Colonic mucosa (tissue), 4 donors: ENCODE measurements at places on chromosomes 2 and 18.

- DNase-seq: no peak
These were observed 1671.8 kb upstream of the DDX18 start for GRCh38 chr2:116142644-116143227.

- no peak for DNase-seq
These were observed 66.0 kb downstream of the STPG4 start for GRCh38 chr2:47089083-47089464.

DNA sequence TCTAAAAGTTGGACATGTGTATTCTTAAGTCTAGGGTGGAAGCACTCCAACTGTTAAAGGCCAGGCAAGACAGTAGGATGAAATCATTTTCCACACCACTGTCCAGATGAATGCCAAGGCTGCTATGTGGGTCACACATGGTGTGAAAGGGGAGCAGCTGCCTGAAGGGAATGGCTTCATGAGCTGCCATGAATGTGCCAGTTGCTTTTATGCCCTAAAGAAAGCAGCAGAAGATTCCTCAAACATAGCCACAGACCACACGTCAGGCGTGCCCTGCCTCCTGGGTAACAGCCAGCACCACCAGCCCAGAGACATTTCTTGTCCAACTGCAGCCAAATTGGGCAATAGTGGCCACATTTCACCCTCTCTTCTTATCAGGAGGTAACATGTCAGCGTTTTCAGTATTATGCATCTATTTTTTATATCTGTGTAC lies 130.2 kb downstream of the MTCL1 start:
- no peak for DNase-seq

DNA sequence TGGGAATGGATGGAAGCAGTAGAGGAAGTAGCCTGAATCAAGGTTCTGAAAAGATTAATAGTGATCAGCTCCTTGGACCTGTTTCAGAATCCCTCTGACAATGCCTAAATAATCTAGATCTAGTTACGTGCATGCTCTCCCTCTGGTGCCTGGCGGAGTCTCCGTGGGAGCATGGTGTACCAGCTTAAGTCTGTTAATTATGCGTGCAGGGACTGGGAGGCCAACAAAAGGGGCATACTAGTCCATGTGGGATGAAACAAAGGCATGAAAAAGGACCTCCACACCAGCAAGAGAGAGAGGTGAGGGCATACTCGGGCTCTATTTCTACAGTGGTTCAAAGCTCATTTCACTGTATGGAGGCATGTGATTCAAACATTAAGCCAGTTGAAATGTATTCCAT lies 200.3 kb downstream of the DPP4 start:
- no peak for DNase-seq

DNA sequence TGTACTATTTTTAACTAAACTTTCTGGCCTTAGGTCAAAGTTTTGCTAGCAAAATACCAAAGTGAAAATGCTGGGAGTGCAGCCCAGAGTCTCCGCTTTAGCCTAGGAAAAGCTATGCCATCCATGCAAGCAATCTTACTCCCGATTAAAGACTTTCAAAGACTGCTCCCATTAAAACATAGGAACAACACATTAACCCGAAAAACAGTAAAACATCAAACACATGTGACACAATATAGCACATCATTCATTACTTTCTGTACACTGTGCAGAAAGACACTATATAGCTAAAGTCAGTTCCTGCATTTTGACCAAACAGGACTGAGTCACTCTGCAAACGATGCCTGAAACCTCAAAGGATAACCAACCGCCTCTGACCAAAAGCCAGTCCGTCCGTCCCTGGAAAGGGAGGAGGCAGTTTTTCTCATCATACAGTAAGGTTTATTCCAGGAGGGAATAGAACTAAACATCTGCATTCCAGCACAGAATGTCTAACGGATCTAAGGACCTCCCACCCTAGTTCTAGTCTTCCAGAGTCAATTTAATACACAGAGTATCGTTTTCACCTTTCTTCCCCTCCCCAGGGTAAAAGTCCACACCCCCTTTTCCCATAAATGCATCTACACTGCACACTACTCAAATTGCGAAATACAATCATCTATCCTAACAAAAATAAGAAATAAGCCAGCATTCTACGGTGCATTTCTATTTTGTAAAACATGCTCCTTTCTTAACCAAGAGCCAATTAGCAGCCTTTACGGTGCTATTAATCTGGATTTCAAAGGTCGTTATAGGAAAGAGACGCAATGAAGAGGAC lies 1.7 kb downstream of the ROCK2 start:
- peak; percentile 68 for DNase-seq

DNA sequence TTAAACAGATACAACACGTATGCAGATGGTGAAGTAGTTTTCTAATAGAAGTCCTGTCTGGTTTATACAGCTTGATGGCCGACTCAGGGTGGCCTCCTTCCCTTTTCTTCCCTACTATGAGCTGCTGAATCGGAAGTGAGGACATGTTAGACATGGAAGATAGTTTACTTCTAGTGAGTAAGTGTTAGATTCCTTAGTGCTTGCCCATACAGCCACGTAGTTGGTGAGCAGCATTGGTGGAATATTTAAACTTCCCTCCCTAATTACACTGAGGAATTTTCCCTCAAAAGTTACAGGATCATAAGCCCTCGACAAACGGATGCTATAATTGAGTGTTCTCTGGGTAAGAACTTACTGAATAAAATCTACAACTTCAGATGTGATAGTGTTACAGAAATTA lies 52.1 kb downstream of the RHBDD1 start:
- DNase-seq: no peak

DNA sequence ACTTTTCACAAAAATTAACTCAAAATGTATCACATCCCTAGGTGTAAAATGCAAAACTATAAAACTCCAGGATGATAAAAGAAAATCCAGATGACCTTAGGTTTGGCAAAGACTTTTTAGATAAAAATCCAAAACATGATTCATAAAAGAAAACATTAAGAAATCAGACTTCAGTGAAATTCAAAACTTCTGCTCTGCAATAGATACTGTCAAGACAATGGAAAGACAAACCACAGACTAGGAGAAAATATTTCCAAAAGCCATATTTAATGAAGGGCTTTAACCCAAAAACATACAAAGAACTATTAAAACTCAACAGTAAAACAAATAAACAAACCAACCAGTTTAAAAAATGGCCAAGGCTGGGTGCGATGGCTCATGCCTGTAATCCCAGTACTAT lies 173.6 kb upstream of the SPOPL start:
- no peak for DNase-seq

DNA sequence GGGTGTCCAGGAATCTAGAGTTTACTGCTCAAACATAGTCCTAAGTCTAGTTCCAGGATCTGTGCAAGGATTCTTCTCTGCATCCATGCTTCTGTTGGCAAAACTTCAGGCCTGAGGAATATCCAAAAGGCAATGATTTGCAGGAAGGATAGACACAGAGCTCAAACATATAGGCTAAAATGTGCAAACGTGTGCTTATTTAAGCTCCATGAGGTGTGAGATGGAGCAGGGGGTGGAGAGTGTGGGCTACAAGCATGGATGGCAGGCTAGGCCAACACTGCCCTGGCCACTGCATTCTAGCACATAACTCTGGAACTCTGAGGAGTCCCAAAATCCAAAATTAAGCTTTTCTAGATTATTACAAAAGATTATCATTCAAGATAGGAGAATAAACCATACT lies 301.1 kb downstream of the PAX3 start:
- no peak for DNase-seq

DNA sequence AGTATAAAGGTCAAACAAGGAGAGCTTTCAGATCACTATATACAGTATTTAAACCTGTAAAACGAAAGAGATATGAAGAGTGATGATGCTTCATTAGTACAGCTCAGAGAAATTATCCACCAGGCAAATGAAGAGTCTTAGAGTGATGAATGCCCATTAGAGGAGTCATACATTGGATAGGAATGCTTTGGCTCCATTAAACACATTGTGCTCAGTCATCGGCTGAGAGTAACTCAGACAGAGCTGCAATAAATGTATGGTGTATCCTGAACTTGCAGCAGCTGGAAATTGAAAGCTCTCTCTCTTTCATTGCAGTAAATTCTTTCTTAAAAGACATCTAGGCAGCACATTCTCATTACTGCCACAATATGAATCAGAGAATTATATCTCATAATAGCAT lies 340.8 kb upstream of the SPHKAP start:
- DNase-seq: no peak

DNA sequence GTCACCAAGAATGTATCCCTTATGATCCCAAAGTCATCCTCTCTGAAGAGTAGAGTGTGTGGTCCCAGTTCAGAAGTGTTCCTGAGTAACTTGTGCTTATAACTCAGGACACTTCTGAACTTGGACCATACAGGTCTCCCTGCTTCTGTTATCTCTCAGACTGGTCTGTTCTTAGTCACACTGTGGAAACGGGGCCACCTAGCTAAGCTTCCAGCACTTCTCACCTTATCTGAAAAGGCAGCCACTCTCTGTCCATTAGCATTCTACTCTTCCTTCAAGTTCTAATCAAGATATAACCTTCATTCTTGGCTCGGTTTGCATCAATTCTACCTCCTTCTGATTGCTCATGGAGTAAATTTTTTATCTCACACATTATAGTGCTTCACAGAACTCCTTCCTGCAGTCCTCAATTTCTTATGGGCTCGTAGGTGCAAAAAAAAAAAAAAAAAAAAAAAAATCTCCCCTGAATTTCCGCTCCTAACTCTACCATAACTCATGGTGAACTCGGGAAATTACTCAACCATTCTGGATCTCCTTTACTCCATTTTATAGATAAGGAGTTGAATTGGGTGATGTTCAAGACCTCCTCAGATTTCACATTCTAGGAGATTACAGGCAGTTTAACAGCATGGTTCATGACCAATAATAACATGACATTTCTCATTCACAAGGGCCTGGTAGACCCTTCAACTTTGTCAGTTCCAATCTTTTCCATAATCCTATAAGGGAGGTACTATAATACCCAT lies 108.4 kb downstream of the TACR1 start:
- no peak for DNase-seq

DNA sequence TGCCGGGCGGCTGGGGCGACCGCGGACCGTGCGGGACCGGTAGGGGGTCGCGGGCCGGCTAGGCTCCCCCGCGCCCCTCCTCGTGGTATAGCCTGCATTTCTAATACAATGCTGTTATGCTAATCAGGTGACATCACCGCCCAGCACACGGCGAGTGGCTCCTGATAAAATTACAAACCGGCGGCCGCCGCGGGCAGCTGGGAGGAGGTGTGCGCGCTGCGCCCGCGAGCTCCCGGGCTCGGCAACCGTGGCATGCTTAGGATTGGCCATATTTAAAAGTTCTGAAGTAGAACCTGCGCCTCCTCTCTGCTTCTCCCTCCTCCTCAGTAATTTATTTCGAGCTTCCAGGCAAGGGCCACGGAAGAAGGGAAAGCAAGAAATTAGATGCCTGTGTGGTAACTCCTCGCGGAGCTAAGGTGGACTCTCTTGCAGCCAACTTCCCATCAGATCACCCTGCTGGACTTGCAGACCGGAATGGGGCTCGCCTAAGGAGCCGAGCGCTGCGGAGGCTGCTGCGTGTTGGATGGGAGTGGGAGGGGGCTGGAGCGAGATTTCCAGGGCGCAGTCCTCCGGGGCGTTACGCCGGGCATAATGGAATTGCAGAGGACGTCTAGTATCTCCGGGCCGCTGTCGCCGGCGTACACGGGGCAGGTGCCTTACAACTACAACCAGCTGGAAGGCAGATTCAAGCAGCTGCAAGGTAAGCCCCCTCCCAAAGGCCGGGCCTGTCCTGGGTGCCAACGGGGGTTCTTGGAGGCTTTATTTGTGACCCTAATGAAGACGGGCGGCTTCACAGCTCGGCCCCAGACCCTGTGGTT lies 102.3 kb downstream of the SPTBN1 start:
- peak; percentile 84 for DNase-seq

DNA sequence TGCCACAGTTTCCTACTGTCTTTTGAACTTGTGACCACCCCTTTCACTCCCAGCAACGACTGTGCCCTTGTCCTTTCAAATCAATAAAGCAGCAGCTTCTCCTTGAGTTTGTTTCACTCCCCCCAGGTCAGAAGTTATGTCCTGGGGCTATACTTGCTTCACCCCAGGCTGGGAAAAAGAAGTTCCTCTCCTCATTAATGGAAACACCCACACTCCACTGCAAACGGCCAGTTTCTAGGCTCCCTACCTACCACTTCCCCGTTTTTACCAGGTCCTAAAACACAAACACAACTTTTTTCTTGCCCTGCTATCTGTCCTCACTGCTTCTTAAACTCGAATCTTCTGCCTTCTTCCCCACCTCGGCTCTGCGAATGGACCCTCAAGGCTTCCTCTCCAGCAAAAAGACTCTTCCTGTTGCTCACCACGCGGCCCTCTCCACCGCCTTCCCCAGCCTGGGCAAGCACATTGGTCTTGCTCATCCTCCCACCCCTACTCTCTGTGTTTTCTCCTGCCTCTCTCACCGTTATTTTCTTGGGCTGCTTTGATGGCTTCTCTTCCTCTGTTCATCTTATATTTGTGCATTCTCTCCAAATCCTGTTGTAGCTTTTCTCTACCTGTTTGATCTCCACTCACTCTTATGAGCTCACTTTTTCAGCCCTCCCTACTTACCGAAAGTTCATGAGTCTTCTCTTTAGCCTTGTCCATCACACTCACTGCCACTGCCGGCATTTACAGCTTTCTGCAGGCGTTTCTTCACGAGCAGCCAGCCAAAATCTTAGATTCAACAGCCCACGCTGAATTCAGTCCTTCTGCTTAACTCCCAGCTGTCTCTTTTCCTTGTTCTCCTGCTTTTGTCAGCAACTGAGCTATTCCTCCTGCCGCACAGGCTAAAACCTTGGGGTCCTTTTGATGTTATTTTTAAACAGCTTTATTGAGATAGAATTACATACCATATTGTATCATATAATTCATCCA lies 7.0 kb upstream of the SP5 start:
- no peak for DNase-seq

GRCh38 chr2:10302479-10303180 lies at the start of gene HPCAL1:
Gene HPCAL1, plus strand, starts transcription at chr2:10302904. Its CDS starts 116,854 bp downstream, at chr2:10419758.
- DNase-seq: peak; percentile 92

- DNase-seq: no peak
These were observed 170.5 kb downstream of the NYAP2 start for GRCh38 chr2:225569995-225570394.

- no peak for DNase-seq
These were observed 326.1 kb upstream of the HS6ST1 start for GRCh38 chr2:128644718-128645256.

- peak; percentile 47 for DNase-seq
These were observed 166.0 kb downstream of the AGAP1 start for GRCh38 chr2:235659767-235660322.

GRCh38 chr2:157238296-157238695 lies 19.2 kb upstream of the GALNT5 start:
- no peak for DNase-seq

GRCh38 chr2:190655113-190655512 lies 6.2 kb downstream of the NAB1 start:
- DNase-seq: no peak

GRCh38 chr2:45734952-45735351 lies 83.5 kb downstream of the PRKCE start:
- DNase-seq: no peak

GRCh38 chr18:9613550-9614400 lies 584 bp downstream of the PPP4R1 start:
- DNase-seq: peak; percentile 69

- no peak for DNase-seq
These were observed 75.0 kb upstream of the TANC1 start for GRCh38 chr2:158893474-158893873.

DNA sequence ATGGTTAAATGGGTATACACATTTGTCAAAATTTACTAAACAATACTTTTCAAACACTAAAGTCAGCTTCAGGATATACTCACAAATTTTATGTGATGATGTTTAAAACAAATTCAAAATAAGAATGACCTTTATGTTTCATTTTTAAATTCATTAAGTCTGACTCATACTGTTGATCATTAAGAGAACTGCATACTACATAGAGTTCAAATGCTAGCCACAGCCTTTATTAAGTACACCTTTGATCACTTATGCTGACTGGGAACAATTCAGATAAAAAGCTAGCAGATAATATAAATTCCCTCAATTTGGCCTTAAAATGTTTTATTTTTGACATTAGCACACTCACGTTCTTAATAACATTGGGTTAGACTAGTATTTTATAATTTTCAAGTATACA lies 14.1 kb downstream of the LMAN1 start:
- DNase-seq: no peak
